ENCODE measurements at places on chromosomes 13 and 19.

- DNase-seq: no peak
Observed at GRCh38 chr13:43002021-43002420, 10.0 kb upstream of the EPSTI1 start.

GRCh38 chr19:35318679-35319448 is 10.1 kb upstream of the CD22 start:
- DNase-seq: no peak

DNA sequence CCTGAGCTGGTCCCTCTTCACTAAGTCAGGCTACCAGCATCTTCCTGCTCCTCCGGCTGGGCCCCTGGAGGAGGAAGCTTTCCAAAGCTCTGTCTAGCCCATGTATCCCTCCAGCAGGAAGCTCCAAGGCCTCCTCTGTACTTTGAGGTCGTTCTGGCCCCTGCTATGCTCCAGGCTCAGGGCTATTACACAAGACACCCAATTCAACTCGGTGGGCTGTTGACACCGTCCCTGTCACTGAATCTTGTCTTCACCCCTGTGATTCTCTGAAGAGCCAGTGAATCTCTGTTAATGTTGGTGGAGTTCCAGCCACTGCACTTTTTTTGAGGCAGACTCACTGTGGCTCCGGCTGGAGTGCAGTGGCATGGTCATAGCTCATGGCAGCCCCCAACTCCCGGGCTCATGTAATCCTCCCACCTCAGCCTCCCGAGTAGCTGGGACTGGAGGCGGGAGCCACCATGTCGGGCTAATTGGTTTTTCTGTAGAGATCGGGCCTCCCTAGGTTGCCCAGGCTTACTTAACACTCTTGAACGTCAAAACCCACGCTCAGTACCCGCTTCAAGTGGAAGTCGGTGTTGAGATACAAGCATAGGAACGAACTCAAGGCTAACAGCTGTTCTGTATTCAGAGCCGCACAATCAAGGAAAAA is 512 bp upstream of the REX1BD start:
- DNase-seq: no peak

GRCh38 chr13:113890774-113891480 is 27.1 kb upstream of the GAS6 start:
- DNase-seq: no peak

GRCh38 chr13:113403255-113404104 is 39.5 kb upstream of the GRTP1 start:
- DNase-seq: no peak

DNA sequence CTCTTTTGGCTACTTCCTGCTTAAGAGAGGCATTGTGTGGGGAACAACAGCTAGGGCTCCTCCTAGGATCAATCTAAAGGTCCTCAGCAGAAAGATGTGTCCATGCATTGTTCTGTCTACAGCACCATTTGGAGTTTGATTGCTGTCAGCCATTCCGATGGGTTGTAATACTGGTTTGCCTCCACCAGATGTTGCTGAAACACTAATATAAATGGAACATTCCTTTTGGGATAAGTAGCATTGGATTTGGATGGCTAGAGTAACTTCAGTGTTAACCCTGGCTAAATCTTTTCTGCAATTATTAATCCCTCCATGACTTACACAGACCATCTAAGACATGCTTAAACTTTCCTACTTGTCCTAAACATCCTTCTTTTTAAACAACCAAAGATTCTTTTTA is 104.2 kb downstream of the TDRD3 start:
- DNase-seq: no peak

DNA sequence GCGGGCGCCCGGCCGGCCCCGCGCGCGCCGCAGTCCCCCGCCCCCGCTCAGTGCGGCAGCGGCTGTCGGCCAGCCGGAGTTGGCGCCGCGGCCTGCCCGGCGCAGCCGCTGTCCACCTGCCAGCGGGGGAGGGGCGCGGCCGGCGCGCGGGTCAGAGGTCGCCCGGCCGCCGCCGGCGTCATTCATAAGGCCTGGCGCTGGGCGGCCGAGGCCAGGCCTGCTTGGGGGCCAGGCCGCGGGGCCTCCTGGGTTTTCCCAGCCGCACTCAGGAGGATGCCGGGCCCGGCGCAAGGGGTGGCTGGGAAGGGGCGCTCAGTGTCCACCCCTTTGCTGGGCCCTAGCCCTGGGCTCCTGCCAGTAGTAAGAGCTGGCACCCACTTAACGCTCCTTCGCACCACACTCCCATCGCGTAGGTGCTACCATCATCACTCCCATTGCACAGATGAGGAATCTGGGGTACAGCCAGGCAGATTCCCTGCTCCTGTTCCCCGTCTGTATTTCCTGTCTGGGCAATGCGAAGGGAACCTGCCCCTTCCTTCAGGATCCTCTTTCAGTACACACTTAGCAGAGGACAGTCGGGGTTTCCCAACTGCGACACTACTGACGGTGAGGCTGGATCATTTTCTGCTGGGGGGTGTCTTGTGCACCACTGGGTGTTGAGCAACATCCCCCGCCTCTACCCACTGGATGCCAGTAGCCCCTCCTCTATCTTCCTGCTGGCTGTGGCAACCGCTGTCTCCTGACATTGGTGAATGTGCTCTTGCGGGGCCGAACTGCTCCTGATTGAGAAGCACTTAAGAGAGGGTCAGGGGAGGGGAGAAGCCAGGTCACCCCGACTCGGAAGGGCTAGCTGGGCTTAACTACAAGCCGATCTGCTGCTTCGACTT is 846 bp upstream of the PRKACA start:
- no peak for DNase-seq

DNA sequence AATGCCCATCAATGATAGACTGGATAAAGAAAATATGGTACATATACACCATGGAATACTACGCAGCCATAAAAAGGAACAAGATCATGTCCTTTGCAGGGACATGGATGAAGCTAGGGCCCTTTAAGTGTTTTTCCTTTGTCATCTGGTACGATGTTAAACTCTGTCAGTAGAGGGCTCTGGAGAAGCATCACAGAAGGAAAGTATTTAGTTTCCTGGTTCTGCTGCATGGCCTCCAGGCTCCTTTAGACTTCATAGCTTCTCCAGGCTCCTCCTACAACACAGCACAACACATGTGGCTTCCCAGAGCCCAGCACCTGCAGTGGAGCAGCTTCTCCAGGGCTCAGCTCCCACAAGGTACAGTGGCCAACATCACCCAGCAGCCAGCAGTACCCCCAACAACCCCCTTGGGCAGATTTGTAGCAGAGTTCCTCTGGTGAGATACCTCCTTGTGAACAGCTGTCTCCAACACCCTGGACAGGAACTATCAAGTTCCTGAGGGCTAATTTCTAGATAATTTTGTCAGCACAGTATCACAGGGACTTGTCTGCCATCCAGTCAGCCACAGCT is 63.4 kb downstream of the KCTD12 start:
- DNase-seq: no peak

DNA sequence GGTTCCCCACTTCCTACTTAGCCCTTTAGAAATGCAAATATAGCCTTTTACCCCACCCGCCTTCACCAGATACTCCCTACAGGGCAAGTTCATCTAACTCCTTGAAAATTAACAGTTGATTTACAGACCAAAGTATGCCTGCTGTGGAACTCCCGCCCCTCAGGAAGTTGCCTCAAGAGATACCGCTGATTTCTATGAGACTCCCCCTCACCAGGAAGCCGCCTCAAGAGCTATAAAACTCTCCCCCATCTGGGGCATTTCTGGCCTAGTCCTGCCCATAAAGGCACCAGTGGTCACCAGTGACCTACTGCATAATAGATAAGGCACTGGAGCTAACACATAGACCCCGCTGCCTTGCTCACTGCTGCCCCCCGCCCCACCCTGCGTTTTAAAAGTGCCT is 201.7 kb upstream of the UBL3 start:
- no peak for DNase-seq

Measured in stimulated activated CD8-positive, alpha-beta memory T cell treated with anti-CD3 and anti-CD28 coated beads, Interleukin-2, amount 100 ng/mL, for 1 hour (primary cell).